ENCODE measurements at places on chromosomes 1 and 21.

DNA sequence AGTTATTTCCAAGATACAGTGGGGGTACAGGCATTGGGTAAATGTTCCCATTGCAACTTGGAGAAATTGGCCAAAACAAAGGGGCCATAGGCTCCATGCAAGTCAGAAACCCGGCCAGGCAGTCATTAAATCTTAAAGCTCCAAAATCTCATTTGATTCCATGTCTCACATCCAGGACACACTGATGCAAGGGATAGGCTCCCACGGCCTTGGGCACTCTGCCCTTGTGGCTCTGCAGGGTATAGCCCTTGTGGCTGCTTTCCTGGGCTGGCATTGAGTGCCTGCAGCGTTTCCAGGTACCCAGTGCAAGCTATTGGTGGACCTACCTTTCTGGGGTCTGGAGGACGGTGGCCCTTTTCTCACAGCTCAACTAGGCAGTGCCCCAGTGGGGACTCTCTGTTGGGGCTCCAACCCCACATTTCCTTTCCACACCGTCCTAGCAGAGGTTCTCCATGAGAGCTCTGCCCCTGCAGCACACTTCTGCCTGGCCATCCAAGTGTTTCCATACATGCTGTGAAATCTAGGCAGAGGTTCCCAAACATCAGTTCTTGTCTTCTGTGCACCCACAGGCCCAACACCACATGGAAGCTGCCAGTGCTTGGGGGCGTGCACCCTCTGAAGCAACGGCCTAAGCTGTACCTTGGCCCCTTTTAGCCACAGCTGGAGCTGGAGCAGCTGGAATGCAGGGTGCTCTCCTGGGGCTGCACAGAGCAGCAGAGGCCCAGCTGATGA lies 67.2 kb downstream of the HS2ST1 start:
- DNase-seq, result no peak

GRCh38 chr21:45747802-45748445 lies 104.4 kb downstream of the PCBP3 start:
- DNase-seq, result no peak

- no peak for DNase-seq
Measured at GRCh38 chr1:100750005-100750885, 30.7 kb downstream of the VCAM1 start.

- no peak for DNase-seq
Measured at GRCh38 chr1:247392088-247392487, 23.9 kb upstream of the NLRP3 start.

GRCh38 chr1:17023573-17023972 lies 11.8 kb upstream of the ATP13A2 start:
- no peak for DNase-seq

- DNase-seq, result no peak
Measured at GRCh38 chr1:20928146-20928545, 141.0 kb upstream of the HP1BP3 start.

GRCh38 chr1:18764362-18764761 lies 95.1 kb downstream of the TAS1R2 start:
- no peak for DNase-seq

GRCh38 chr1:241536304-241536703 lies 4.1 kb downstream of the KMO start:
- no peak for DNase-seq
